ENCODE measurements at places on chromosomes 5 and 9.

- no peak for DNase-seq
These were observed 6.0 kb downstream of the UBQLN1 start for GRCh38 chr9:83701769-83702168.

DNA sequence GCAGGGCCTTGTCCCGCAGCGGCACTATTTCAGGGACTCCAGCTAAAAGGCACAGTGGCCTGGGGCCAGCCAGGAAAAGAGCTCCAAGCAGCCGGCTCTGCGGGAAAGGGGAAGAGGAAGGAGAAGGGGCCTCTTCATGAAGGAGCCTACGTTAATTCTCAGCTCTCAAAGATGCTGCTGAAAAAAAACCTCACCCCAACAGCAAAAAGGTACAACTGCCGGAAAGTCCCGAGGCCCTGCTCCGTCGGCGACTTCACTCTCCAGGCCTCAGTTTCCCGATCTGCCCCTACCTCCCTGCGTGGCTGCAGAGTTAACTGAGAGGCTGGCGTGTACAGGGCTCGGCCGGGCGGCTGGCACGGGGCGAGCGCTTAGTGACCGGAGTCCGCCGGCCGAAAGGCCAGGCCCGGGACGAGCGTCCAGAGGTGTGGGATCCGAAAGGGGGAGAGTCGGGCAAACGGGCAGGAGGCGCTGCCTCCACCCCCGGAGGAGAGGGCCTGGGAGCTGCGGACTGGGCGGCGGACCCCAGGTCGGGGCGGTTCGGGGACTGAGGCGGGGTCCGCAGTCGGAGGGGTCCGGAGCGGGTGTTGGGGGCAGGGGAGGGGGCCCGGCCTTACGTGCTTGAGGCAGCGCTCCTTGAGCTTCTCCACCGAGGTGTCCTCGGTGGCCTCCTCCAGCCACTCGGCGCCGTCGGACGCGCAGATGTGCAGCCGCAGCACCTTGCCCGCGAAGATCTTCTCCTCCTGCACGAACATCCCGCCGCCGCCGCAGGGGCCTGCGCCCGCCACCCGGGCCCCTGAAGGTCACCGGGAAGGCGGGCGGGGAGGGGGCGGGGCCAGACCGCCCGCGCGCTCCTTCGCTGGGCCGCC lies 529 bp downstream of the UBAC1 start:
- no peak for DNase-seq

- DNase-seq = no peak
These were observed 14.6 kb downstream of the CLPTM1L start for GRCh38 chr5:1330146-1330846.

GRCh38 chr5:128216860-128217531 lies 133.4 kb downstream of the SLC12A2 start:
- DNase-seq = no peak

DNA sequence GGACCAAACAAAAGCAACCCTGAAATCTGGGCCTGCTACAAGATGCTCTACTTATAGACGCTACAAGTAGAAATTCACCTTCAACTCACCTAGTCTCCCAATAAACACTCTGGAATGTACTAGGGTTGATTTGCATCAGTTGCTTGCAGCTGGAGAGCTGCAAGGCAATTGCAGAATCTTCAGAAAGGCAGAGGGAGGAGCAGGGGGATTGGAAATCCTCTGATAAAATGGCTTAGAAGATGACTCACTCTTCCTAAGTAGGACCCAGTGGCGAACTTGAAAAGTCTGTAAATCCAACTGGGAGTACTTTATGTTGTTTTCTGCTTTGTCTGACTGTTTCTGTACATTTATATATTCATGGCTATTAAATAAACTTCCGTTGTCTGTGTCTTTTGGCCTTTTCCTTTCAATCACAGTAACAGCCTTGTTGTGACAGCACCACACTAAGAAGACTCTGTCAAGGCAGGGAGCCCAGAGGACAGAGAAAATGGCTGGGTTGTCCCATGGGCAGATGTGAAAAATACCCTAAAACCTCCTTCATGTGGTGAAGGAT lies 14.7 kb upstream of the MLLT3 start:
- DNase-seq = no peak
